Pancreas (tissue), 10 donors: ENCODE measurements at places on chromosomes 6 and 20. TPM values are rescaled to one million over a fixed set of nuclear protein-coding genes. Genes with fewer than 3 reads are reported as not detected.

DNA sequence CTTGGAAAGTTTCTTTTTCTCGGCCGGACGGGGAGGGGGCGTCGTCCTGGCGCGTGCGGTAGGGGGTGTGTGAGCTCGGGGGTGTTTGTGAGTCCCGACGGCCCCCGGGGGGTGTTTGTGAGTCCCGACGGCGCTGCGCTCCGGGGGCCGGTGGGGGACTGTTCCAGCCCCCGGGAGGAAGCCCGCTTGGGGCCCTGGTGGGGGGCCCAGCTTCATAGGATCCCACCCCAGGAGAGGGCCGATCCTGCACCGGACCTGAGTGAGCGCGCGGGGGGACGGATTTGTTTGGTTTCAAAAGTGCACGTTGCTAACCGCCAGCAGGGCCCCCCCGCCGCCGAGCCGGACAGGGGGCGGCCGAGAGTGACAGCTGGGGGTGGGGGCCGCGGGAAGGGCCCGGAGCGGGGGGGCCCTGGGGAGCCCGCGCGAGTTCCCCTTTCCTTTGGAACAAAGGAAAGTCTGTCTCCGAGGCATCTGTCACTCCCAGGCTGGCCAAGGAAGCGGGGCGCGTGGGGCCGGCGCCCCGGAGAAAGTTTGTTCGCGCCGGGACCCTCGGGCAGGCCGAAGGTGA lies 485 bp downstream of the TGIF2 start:
- peak; percentile 56 for DNase-seq

- no peak for DNase-seq
Observed at GRCh38 chr6:88914180-88914579, 49.2 kb downstream of the RNGTT start.

- DNase-seq, result no peak
Observed at GRCh38 chr6:69026243-69026642, 391.2 kb downstream of the ADGRB3 start.

GRCh38 chr6:50461696-50462095 lies 251.6 kb upstream of the TFAP2D start:
- no peak for DNase-seq

- no peak for DNase-seq
Observed at GRCh38 chr6:154447954-154448353, 62.5 kb downstream of the CNKSR3 start.

DNA sequence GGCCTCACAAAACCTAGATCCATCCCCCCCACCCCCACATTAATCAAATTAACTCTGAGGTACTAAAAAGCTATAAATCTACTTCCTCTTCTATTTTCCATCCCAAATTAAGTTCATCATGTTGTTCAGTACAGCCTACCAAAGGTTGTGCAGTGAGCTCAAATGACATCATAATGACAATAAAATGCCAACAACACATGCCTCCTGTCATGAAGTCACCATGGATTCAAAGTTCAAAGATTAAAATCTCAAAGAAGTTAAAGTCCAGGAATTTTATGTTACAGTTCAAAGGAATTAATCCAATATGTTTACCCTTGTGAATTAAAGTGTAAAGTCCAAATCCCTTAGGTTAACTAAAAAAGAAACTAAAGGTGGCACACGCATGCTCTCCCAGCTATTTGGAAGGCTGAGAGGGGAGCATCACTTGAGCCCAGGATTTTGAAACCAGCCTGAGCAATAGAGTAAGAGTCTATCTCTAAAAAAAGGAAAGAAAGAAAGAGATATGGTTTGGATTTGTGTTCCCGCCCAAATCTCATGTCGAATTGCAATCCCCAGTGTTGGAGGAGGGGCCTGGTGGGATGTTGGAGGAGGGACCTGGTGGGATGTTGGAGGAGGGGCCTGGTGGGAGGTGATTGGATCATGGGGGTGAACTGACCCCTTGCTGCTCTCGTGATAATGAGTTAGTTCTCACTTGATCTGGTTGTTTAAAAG lies 25.7 kb upstream of the SIRT5 start:
- DNase-seq, result no peak

DNA sequence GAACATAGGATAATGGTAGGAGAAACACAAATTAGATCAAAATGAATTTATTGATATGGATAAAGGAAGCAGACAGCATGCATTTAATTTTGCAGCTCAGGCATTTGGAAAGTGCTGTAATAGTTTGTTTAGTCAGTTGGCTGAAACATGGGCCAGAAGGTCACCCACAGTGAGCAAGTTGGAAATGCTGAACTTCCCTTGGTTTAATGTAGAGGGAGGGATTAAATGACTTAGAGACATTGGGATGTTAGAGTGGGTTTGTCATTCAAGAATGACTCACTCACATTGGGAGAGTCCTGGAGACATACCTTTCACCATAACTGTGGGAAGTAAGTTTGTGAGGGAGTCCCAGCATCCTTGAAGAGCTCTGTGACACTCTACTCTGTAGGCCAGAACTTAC lies 231.5 kb upstream of the PLCB4 start:
- no peak for DNase-seq

Gene TNNC2
- not detected for total RNA-seq

Gene MRPS18A
- total RNA-seq, result 16.9 TPM

Gene CDSN
- total RNA-seq, result 0.06 TPM

Gene NEURL2
- 2.0 TPM for total RNA-seq

Gene HLA-G
- not detected for total RNA-seq
